Activated CD4-positive, alpha-beta memory T cell treated with anti-CD3 and anti-CD28 coated beads for 36 hours (primary cell): ENCODE measurements at places on chromosomes 6 and 20. TPM values are rescaled to one million over a fixed set of nuclear protein-coding genes. Genes with fewer than 3 reads are reported as not detected.

PROKR2 gene
- not detected for total RNA-seq

RIPPLY2 gene
- not detected for total RNA-seq

HSPA12B gene
- not detected for total RNA-seq

SNRPB gene
- 452 TPM for total RNA-seq

LY6G6F gene
- total RNA-seq = not detected

PI3 gene
- total RNA-seq = not detected

HLA-DOB gene
- total RNA-seq = 1.7 TPM

TUBB2B gene
- 0.29 TPM for total RNA-seq

PRSS35 gene
- total RNA-seq = not detected

LMBRD1 gene
- total RNA-seq = 18.2 TPM

MUCL3 gene
- total RNA-seq = not detected

IL20RA gene
- total RNA-seq = not detected

SLC17A3 gene
- 0.43 TPM for total RNA-seq

IPCEF1 gene
- total RNA-seq = 10.5 TPM

TINAG gene
- not detected for total RNA-seq

ZSCAN9 gene
- 3.0 TPM for total RNA-seq

CALHM5 gene
- not detected for total RNA-seq

TASP1 gene
- 8.2 TPM for total RNA-seq

HLA-DRB1 gene
- 8.7 TPM for total RNA-seq

MLN gene
- total RNA-seq = not detected

CTAGE9 gene
- total RNA-seq = not detected

MCHR2 gene
- total RNA-seq = not detected

GPR63 gene
- total RNA-seq = 1.7 TPM

PNLDC1 gene
- 0.31 TPM for total RNA-seq

DUSP15 gene
- not detected for total RNA-seq

TTBK1 gene
- 0.31 TPM for total RNA-seq

PTCRA gene
- total RNA-seq = not detected

MEI4 gene
- not detected for total RNA-seq

RSPO4 gene
- not detected for total RNA-seq

ARMC12 gene
- total RNA-seq = 1.6 TPM

SMIM26 gene
- total RNA-seq = 59.0 TPM

SLC17A9 gene
- total RNA-seq = 9.5 TPM

SLC25A27 gene
- total RNA-seq = 0.53 TPM

PLEKHG1 gene
- 6.7 TPM for total RNA-seq

NKX2-2 gene
- total RNA-seq = not detected
